ENCODE measurements at places on chromosomes 1 and 21.
A peak's percentile ranks its signal among the peaks of the same experiment; 100 is the strongest.

DNA sequence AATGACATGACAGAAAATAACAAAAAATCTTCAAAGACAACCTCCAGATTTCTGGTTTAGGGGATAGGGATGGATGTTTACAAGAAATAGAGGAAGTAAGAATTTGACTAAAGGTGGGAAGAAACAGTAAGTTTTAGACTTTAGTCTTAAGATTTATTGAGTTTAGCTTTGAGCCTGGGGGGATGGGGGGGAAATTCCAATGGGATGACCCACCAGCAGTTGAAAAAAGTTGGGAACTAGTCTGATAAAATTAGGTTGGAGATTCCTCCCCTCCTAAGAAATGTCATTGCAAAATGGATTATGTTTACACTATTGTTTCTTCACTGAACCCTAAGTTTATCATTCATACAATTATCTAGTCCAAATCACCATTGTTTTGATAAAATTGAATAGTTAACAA, 28.4 kb downstream of the WDR26 start:
- DNase-seq: peak; percentile 56

DNA sequence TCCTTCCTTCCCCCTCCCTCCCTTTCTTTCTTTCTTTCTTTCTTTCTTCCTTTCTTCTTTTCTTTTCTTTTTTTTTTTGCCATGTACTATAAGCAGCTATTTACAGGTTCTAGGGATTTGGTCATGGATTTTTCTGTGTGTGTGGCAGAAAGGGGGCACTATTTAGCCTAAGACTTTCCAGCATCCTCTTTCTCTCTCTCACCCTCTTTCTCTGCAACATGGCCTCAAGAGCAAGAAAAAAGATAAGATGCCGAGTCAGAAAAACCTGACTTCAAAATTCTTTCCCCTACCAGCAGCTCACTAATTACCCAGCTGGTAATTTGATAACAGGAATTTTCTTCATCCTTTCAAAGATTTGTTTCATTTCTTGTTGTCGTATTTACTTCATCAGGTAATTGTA, 458.3 kb upstream of the ADAMTS5 start:
- peak; percentile 19 for DNase-seq

- no peak for DNase-seq
These were observed 9.2 kb downstream of the S100A10 start for GRCh38 chr1:151984313-151984956.

GRCh38 chr1:29651684-29652665, 415.7 kb downstream of the PTPRU start:
- no peak for DNase-seq

- no peak for DNase-seq
These were observed 138.2 kb downstream of the GLUL start for GRCh38 chr1:182253319-182253860.

- DNase-seq: no peak
These were observed 8.8 kb downstream of the ETV3L start for GRCh38 chr1:157090771-157091170.

- DNase-seq: peak; percentile 86
These were observed 141.4 kb upstream of the ARHGEF16 start for GRCh38 chr1:3312898-3313575.

GRCh38 chr1:186213225-186213607, 161.8 kb downstream of the TPR start:
- DNase-seq: no peak

- no peak for DNase-seq
These were observed 96.3 kb downstream of the BCAR3 start for GRCh38 chr1:93585059-93585966.

- peak; percentile 57 for DNase-seq
These were observed 2.5 kb downstream of the AGO4 start for GRCh38 chr1:35810096-35810881.

Data from ELR (cell line).